ENCODE measurements at places on chromosomes 12 and 14. TPM values are rescaled to one million over a fixed set of nuclear protein-coding genes. Genes with fewer than 3 reads are reported as not detected.

The SLC5A8 gene
- polyA plus RNA-seq = not detected

The GLT8D2 gene
- polyA plus RNA-seq = not detected

DNA sequence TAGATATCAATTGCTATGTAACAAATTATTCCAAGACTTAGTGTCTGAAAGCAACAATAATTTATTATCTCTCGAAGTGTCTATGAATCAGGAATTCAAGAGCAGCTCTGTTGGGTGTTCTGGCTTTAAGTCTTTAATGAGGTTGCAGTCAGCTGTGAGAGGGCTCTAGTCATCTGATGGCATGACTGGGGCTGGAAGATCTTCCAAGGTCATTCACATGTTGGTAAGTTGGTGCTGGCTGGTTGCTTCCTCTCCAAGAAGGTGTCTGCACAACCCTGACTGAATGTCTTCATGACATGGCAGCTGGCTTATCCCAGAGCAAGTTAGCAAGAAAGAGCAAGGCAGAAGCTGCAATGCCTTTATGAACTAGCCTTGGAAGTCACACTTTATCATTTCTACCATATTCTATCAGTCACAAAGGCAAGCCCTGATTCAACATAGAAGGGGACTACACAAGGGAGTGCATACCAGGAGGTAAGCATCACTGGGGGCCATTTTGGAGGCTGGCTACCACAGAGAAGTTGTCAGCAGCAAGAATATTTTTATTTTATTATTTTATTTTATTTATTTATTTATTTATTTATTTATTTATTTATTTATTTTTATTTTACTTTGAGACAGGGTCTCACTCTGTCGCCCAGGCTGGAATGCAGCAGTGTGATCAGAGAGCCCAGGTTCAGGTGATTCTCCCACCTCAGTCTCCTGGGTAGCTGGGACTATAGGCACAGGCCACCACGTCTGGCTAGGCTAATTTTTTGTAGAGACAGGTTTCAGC lies 7.6 kb upstream of the SLC38A2 start:
- no peak for DNase-seq

GRCh38 chr12:119036878-119037825 lies 55.8 kb downstream of the SRRM4 start:
- DNase-seq = no peak

DNA sequence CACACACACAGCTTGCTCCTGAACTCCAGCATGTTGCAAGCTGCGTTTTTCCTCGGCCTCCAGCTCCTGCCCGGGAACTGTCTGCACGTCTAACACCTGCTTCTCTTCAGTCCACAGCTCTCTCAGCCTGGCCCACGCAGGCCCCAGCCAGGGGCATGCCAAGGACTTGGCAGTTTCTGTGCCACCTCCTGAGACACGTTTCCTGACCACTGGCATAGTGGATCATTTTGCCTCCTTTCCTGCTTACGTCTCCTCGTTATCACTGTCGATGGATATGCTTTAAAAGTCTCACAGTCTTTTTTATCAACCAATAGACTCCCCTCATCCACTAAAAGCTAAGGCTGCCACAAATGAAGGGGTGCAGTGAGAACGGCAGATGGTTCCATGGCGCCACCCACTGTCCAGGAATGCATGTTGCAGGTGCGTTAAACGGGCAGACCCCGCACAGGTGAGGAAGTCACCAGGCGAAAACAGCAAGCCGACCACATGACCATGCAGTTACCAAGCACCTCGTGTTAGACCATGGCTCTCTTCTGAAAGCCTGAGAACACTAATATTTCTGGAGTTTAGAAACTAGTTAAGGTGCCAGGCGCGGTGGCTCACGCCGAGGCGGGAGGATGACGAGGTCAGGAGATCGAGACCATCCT lies 14.7 kb upstream of the TEAD4 start:
- DNase-seq = peak; percentile 6

The RAB2B gene
- polyA plus RNA-seq = 14.4 TPM

The CLEC7A gene
- polyA plus RNA-seq = not detected

DNA sequence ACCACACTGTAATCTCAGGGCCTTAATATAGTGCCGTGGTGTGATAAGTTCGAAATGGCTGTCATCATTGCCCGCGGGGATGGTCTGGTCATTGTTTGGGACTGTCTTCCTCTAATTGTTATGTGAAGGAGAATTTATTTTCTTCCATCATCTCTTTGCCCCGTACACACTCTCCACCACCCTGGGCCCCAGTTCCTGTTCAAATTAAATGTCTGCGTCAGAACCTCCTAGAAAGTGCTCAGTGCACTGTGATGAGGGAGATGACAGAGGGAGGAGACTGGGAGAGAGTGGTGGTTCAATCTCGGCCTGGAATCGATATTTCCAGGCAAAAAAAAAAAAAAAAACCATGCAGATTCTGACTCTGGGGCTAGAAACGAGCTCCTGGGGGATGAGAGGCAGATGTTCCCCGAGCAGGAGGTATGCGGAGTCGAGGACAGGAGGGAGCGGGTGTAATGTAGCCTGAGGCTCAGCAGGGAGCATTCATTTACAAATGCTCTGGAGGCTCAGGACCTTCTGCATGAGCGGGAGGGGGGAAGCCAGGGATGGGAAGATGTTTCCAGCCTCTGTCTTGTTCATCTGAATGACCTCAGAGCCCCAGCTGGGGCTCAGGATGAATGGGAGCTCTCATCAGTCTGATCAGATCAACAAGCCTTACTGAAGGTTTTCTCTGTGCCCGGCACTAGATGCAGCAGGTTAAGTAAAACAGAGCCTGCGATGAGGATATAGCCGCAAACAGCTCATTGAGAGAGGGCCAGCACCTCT lies 219.5 kb downstream of the TBX5 start:
- DNase-seq = no peak

The GUCY2C gene
- polyA plus RNA-seq = not detected

DNA sequence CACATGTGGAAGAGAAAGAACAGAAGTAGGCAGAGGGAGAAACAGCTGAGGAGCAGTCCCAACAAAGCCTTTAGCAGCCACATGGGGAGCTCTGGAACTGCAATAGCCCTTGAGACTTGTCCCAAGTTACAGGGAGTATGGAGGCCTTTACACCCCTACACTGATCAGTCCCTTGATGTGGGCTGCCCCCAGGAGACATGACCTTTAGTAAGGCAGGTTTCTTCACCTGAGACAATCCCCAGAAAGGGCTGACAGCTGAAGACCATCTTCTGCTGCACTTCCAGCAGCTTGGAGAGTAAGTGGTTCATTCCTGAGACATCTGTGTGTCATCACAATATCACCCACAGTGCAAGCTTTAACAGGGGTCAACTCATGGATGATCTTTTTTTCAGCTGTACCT lies 8.6 kb upstream of the SNAPC1 start:
- no peak for DNase-seq

All from CD8-positive, alpha-beta memory T cell (primary cell).